ENCODE measurements at places on chromosomes 6 and 20.

GRCh38 chr6:82030761-82031503 is 216.6 kb downstream of the IBTK start:
- no peak for DNase-seq

- no peak for DNase-seq
Observed at GRCh38 chr6:169579407-169580111, 122.3 kb downstream of the WDR27 start.

DNA sequence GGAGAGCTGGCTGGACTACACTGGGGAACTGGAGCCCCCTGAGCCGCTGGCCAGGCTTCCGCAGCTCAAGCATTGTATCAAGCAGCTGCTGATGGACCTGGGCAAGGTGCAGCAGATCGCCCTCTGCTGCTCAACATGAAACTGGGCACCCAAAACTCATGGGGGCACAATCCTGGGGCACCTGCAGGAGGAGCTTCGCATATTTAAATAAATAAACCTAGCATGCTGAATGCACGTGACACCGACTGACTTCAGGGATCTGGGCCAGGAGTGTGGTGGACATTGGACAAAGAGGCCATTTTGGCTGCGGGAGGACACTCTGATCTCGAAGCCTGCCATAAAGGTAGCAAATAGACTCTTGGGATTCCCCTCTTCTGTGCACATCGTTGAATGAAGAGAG is 6.8 kb downstream of the SCAND1 start:
- peak; percentile 30 for DNase-seq

DNA sequence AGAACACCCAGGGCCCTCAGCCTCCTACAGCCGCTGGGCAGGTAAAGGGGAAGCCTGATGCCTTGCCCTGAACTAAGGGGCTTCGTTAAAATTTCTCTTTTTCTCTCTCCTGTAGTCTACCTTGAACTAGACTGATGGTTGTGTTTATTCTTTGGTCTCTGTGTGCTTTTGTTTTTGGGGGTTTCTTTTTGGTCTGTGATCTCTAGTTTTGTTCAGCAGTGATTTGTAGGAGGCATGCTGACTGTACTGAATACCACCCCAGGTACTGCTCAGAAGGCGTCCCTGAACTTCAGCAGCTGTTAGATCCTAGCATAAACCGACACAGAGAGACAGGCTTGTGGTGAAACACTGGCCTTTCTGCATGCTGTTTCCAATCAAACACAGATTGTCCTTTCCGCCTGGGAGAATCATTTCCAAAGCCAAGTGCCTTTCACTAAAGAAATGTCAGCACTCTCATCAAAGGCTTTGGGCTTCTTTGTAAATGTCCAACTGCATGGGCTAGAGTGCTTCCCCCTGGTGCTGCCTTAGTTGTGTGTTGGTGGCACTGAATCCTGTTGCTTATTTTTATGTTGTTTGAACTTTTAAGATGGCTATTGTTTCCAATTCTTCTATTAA is 364.7 kb upstream of the SASH1 start:
- DNase-seq = no peak

GRCh38 chr20:64114356-64114971 is 7.1 kb upstream of the NPBWR2 start:
- DNase-seq = no peak

DNA sequence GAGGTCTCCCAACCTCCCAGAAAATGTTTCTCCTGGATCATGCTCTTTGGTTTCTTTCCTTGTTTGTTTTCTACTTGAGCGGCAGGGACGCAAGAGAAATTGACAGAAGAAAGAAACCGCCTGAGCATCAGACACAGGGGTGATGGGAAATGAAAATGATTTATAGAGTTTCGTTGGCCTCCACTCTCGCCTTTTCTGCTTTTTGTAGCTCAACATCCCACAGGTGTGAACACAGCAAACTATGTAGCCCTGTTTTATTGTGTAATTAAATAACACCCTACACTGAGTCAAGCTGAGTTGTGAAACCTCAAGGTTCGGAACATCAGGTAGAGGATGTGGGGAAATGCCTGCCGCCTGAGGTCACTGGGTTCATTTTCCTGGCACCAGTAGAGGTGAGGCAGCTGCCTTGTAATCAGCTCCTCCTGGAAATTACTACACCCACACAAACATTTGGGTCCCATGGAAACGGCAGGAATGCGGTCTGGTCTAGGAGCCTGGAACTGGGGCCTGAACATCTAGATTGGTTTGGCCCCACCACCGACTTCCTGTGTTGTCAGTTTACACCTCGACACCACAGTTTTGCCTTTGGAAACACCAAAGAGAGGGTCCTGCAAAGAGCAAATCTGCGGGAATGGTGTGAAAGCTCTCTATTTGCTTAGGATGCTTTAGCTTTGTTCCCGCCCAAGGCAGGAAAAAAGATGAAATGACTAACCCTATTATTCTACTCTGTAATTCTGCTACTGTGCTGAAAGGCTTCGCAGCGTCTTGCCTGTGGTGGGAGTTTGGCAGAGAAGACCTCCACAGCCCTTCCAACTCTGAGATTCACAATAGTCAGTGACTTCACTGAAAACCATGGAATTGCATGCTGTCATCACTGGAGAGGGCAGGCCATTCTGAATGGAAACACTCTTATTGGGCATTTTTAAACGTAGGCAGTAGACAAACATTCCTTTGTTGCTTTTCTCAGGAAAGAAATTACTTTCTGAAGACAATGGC is 53.0 kb downstream of the ADAT2 start:
- DNase-seq = peak; percentile 88

- no peak for DNase-seq
Observed at GRCh38 chr20:49854190-49854875, 41.7 kb downstream of the SLC9A8 start.

GRCh38 chr6:116971959-116972358 is 94.9 kb downstream of the RFX6 start:
- peak; percentile 41 for DNase-seq

- DNase-seq = no peak
Observed at GRCh38 chr6:53888931-53889330, 94.1 kb downstream of the LRRC1 start.

- no peak for DNase-seq
Observed at GRCh38 chr6:136726837-136727557, 65.3 kb downstream of the MAP3K5 start.

DNA sequence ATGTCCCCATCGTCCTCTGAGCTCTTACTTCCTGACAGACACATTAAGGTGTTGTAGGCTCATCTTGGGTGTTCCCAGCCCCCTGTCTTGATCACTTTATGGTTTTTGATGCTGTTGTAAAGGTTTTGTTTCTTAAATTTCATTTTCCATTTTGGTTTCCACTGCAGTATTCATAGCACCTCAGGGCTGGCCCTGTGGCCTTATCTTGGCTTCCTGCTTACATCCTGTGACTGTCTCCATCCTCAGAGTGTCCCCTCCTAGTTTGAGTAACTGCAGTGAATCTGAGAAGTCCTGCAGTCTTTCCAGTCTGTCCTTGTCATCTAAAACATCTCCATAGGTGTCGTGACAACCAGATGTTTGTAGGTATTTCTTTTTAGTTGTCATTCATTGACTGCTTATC is 50.9 kb downstream of the JARID2 start:
- DNase-seq = no peak

DNA sequence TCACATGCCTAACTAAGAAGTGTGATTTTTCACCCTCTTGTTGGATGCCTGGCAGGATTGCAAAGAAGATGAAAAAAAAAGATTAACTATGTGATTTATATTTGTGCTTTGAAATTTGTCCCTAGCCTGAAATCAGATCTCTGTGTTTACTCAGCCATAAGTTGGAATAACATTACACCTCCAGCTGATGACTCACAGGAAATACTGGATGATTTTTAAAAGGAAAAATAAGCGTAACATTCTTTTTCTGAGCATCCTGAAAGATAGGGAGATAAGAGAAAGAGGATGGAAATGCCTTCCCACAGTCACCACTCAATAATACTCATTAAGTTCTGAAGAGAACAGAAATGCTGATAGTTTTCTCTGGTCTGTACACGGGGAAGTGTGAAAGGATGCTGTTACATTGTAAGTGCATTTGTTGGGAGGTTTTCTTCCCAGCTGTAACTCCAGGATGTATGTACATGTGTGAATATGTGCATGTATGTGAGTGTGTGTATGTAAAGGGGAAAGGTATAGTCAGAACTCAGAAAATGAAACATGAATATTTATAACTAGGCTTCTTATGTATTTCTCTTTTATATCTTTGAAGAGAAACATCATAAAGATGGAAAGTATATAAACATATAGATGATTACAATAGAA is 37.4 kb upstream of the RIPPLY2 start:
- DNase-seq = no peak

- no peak for DNase-seq
Observed at GRCh38 chr6:155872961-155873360, 417.3 kb upstream of the NOX3 start.

GRCh38 chr6:32974016-32974333 is 5.6 kb downstream of the BRD2 start:
- DNase-seq = peak; percentile 54

DNA sequence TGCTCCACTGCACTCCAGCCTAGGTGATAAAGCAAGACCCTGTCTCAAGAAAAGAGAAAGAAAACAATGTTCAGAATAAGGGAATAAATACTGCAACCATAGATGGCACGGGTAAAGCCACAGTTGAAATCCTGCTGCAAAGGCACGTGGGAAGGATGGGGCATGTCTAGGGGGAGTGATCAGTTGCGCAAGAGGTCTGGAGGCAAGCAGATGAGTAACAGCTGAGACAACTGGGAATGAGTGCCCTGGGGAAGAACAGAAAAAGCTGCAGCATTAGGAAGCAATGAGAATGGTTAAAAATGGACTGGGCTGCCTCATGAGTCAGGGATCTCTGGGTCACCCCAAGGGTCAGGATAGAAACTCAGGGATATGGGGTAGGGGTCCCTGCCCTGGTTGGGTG is 96.3 kb downstream of the GMPR start:
- DNase-seq = peak; percentile 80

- peak; percentile 46 for DNase-seq
Observed at GRCh38 chr20:34522969-34523871, 7.0 kb downstream of the DYNLRB1 start.

DNA sequence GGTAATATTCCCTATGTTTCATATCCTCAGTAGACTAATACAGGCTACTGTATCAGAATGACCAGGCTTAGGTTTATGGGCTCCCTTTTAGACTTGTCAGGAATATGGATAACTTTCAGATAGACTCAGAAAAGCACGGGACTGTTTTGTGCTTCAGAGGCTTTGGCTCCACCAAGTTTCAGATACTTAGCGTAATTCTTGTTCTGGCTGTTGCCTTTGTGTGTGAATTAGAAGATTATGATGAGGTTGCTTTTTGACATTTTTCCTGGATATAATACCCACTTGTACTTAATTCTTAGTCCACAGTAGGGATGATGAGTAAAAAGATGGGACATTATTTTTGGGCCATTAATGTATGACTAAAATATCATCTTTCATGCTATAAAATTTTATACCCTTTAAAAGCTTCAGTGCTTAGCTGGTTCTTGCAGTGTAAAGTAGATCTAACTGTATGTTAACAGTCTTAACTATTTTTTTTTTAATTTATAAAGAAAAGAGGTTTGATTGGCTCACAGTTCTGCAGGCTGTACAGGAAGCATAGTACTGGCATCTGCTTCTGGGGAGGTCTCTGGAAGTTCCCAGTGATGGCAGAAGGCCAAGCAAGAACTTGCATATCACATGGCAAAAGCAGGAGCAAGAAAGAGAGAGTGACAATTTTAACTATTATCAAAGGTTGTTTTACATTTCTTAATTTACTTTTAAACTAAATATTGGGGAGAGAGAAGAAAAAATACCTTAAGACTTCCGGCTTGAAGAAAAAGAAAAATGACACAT is 120.7 kb downstream of the ZFAND3 start:
- no peak for DNase-seq

DNA sequence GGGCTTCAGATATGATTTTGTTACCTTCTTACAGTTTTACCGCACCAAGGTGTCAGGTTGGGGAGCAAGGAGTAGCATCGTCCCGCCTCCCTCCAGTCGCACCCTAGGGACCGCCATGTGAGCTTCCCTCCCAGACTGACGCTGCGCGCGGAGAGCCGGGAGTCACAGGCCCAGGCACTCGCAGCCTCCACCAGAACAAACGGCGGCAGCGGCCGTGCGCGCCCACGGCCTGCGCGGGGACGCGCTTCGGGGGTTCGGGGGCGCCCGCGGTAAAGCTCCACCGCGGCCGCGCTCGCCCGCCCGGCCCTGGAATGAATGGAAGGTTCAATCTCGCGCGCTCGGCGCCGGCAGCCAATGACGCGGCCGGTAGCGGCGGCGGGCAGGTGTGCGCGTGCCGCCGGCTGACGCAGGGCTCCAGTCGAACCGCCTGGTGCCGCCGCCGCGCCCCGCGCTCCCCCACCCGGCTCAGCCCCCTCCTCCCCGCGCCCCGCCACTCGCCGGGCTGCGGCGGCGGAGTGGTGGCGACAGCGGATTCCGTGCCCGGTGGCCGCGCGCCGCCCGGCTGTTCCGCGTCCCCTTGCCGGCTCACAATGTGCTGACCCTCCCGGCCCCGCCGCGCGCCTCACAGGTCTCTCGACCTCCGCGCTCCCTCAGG is 16.5 kb upstream of the LIN28B start:
- peak; percentile 10 for DNase-seq

DNA sequence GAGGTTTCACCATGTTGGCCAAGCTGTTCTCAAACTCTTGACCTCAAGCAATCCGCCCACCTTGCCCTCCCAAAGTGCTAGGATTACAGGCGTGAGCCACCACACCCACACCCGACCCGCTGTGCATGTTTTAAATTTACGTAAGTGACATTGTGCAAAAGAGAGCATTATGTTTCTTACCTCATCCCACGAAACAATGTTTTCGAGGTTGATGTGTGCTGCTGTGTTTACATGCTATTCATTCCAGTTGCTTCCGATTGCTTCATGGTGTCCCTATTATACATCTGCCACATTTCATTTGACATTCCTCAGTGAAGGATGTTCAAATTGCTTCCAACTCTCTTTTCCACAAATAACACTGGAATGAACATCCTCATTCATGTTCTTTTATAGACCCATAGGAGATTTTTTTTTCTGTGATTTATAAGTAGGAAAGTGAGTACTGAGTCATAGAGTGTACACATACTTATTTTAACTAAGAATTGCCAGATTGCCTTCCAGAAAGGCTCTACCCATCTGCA is 403.9 kb upstream of the JARID2 start:
- peak; percentile 80 for DNase-seq

GRCh38 chr6:106003268-106003987 is 82.7 kb upstream of the PRDM1 start:
- no peak for DNase-seq

DNA sequence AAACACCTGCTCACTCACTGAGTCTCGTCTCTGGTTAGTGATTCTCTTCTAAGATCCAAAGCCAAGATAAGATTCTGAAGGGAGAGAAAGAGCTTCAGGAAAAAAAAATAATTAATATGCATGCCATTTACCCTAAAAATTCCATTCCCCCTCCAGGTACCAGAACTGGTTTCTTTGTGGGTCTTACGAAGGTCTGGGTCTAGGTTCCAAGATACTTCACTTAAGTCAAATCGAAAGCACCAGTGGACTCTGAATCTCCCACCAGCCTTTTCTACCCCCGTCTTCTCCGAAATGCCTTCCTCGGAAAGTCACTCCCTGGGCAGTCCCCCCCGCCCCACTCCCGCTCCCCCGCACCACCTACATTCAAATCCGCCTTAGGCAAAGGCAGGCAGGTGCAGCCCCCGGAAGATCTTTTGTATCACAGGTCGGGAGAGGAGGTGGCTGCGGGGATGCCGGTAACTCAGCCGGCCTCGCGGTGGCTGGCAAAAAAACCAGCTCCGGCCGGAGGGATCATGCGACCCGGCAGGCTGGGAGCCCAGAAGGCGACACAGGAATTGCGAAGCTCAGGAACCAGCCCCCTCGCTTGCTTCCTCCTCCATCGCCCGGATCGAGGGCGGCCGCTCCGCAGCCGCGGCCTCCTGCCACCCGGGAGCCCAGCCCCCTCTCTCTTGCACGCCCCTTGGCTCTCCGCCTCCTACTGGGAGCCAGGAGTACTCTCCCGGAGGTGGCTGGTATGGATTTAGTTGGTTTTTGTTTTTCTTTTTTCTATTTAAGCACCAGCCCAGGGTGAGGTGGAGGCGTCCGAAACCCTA is at the start of gene BCL2L1:
Gene BCL2L1, minus strand, starts transcription at position 612 of the 812 bp plus-strand sequence. CDS start 650 bp downstream, outside the sequence.
- DNase-seq = peak; percentile 87
